ENCODE measurements at places on chromosomes 7 and 10. TPM values are rescaled to one million over a fixed set of nuclear protein-coding genes. Genes with fewer than 3 reads are reported as not detected.

ZNF518A gene
- 13.2 TPM for total RNA-seq

CFAP69 gene
- 7.7 TPM for total RNA-seq

DYNC1I1 gene
- total RNA-seq = 0.83 TPM

GSTK1 gene
- total RNA-seq = 83.4 TPM

UCMA gene
- total RNA-seq = not detected

LIPN gene
- not detected for total RNA-seq

OR2A42 gene
- total RNA-seq = not detected
